ENCODE measurements at places on chromosomes 6 and 20. TPM values are rescaled to one million over a fixed set of nuclear protein-coding genes. Genes with fewer than 3 reads are reported as not detected.

Gene HCK
- total RNA-seq, result 0.98 TPM

Gene KCNQ2
- total RNA-seq, result 19.4 TPM

Gene TSPO2
- not detected for total RNA-seq

Gene PCK1
- 0.21 TPM for total RNA-seq

Gene RSPH4A
- total RNA-seq, result 0.44 TPM

Gene ULBP1
- 3.1 TPM for total RNA-seq

Gene SLC16A10
- total RNA-seq, result 0.18 TPM

Gene TRIM10
- not detected for total RNA-seq

Gene TMEM14B
- 180 TPM for total RNA-seq

Gene TDRD6
- total RNA-seq, result not detected

Gene MARCKS
- total RNA-seq, result 35.3 TPM

Gene SRMS
- not detected for total RNA-seq

Gene CDKAL1
- total RNA-seq, result 14.5 TPM

Gene BCLAF1
- 151 TPM for total RNA-seq
